NCI-H1092 (cell line): ENCODE measurements at places on chromosomes 16 and 17.

DNA sequence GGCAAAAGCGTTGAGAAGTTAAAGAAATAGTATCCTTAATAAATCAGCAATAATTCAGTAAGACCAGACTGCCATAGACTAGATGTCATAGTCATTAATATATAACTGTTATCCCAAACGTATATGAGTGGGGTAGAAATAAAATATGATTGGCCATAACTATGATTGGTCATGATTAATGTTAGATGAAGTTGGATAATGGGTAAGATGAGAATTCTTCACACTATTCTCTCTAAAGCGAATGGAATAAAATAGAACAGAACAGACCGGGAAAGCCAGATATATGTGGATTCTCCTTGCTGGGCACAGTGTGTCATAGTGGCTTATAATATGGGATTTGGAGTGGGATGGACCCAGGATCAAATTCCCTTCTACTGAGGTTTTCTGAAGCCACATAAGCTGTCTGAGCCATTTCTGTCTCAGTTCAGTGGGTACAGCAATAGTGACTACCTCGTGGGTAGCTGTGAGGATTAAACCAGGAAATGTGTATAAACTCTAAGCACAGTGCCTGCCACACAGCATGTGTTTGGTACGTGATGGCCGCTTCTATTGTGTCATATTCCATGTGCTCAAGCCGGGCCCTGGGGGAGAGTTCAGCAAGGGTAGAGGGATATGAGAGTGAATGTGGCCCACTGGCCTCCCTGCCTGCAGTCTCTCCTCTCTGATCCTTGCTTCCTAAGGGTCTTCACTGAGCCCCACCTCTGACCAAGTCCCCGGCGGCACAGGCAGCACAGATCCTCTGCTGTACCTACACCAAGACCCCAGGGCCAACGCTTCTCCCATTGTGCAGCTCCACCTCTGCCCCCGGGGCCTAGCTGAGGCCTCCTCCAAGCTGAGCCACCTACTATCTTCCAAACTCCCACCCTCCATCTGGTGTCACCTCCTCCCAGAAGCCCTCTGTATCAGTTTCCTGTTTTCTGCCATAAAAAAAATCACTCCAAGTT, 3.7 kb downstream of the CETP start:
- no peak for DNase-seq

GRCh38 chr17:61343576-61343975, 56.1 kb upstream of the TBX2 start:
- no peak for DNase-seq

- DNase-seq: no peak
Observed at GRCh38 chr17:32515677-32516383, 29.0 kb downstream of the CDK5R1 start.

DNA sequence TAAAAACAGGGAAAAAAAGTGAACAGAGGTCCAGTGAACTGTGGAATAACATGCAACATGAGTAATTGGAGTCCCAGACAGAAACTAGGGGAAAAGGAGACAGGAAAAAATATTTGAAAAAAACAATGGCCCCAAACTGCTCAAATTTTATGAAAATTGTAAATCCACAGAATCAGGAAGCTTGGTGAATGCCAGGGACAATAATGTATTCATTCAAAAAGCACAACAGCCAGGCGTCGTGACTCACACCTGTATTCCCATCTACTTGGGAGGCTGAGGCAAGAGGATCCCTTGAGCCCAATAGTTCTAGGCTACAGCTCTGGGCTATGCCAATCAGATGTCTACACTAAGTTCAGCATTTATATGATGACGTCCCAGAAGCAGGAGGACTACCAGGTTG, 23.7 kb downstream of the NCOR1 start:
- no peak for DNase-seq

GRCh38 chr16:52568983-52569690, 22.2 kb upstream of the TOX3 start:
- DNase-seq: peak; percentile 76

- DNase-seq: no peak
Observed at GRCh38 chr17:56822725-56823124, 11.0 kb downstream of the C17orf67 start.
